ENCODE measurements at places on chromosomes 6 and 20.

- no peak for DNase-seq
Measured at GRCh38 chr6:103107985-103108384, 1714.5 kb downstream of the GRIK2 start.

- no peak for DNase-seq
Measured at GRCh38 chr20:24331939-24332338, 137.5 kb upstream of the SYNDIG1 start.

DNA sequence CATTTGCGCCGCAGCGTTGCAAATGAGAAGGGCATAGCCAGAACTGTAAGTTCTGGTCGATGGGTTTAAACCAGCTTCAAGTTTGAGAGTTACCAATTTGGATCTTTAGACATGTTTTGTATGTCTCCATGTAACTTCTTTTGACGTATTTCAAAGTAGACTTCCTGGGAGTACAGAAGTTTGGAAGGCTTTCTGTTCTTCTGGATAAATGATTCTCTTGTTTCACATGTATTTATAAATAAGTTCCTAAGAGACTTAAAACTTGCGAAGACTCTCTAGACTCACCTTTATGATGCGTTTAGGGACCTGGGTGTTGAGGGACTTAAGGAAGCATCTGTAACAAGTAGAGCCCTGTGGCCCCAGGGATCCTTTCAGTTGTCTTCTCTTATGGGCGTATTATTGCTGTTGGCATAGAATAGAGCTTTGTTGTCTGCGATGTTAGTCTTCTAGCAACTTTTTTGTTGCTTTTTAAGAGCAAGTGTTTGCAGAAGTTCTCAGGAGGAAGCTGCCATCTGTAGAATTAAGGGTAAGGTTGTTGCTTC is 1.3 kb downstream of the CDYL start:
- DNase-seq = no peak

DNA sequence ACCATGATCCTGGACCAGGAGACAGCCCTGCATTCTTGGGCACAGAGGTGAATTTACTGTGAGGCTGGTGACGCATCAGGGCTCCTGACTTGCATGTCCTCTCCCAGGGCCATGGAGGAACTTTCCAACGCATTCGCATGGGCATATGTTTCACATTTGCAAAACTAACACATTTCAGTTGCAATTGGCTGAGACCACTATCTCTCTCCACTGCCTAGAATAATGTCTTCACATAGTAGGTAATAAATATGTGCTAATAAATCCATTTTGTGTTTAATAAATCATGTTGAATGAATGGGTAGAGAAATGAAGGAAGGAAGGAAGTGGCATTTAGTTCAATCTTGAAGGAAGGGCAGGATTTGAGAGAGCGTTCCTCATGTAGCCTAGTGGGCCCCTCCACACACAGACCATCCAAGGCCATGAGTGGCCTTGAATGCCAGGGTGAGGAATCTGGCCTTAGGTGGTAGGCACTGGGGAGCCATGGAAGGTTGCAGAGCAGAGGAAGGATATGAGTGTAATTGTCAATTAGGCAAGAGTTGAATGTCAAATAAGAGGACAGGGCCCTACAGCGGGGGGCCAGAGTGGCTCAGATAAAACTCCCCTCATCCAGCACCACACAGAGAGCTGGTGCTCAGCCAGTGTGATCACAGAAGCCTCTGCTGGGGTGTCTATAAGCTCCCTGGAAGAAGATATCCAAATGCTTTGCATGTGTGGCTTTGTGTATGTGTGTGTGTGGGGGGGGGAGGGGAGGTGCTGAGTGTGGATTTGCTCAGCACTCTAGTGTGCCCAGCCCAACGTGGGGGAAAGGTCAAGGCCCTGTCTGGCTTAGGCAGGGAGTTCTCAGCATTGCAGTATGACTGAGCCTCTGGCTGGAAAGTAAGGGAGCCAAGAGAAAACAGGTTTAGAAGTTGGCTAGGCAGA is 30.9 kb upstream of the CCN5 start:
- peak; percentile 45 for DNase-seq

GRCh38 chr6:17483391-17484016 is 90.1 kb downstream of the CAP2 start:
- no peak for DNase-seq

DNA sequence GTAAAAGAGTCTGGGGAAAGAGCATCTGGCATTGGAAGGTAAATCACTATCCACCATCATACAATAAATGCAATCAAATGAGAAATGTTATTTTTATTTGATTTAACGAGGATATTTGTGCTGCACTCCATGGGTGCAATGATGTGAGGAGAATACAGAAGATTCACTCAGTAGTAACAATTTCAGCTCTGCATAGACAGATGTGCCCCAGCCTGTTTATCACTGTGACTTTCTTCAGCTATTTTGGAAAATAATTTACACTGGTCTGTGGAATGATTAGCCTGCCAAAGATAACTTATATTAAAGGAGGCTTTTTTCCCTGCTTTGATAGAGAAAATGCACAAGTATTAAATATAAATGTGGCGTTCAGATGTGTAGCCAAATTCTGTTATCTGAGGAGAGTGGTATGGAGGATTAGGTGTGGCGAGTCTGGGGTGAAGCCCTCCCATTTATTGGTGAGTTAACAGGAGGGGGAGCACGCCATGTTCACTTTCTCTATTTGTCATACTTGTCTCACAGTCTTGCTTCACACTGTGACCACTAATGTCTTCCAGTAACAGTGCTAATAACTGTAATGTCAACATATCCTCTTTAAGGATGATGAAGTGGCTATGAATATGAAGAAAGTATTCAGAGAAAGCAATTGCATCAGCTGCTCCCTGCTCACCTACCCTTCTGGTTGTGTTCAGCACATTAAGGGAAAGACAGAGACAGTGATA is 645.6 kb downstream of the MMUT start:
- DNase-seq = no peak

DNA sequence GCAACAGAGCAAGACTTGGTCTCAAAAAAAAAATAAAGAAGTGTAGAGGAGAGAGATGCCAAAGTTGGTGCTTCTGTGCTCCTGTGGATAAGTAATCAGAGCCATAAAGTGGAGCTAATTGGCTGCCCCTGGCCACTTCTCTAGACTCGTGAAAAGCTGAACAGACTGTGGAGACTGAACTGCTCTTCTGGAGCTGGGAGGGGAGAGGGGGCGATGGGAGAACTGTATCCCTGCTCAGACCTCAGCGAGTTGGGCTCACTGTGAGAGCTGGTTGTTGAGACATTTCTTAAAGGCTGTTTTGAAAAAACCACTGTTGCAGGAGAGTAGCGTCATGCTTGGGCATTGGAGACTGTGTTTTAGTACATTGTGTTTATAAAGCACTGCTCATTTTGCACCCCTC is 125.7 kb downstream of the TCP11 start:
- no peak for DNase-seq

DNA sequence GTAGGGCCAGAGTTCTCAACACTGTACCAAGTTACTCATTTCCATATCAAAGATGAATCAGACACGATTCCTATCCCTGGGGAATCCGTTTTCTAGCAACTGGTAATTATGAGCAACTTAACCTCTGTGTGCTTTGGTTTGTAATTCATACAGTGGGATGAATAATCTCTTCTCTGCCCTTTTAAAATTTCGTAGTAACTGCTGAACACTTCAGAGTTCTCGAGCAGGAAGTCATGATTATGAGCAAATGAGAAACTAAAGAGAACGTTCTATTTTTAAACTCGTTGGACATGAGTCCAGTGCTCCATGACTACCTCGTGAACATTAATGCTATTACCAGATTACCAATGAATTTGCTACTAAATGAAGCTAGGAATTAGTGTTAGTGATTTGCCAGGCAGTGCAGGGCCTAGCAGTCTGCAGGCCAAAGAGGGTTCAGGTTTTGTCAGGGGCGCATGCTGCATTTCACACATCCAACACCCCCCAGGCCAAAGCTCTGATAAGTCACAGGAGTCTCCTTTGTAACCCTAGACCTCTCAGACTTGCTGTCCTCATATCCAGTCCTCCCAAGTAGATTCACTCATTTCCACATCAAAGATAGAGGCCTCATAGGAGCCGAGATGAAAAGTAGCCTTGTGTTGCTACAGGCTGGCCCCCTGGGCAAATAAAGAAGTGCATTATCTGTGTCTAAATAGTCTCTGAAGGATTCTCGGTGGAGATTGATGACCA is 45.8 kb upstream of the VSTM2L start:
- no peak for DNase-seq

GRCh38 chr6:100620085-100620840 is 155.5 kb upstream of the SIM1 start:
- DNase-seq = no peak

GRCh38 chr20:5592165-5592564 is 158.0 kb upstream of the SHLD1 start:
- DNase-seq = no peak

GRCh38 chr6:47633141-47633540 is 65.2 kb upstream of the ADGRF4 start:
- no peak for DNase-seq

GRCh38 chr6:25172819-25173218 is 106.4 kb upstream of the CARMIL1 start:
- DNase-seq = no peak

DNA sequence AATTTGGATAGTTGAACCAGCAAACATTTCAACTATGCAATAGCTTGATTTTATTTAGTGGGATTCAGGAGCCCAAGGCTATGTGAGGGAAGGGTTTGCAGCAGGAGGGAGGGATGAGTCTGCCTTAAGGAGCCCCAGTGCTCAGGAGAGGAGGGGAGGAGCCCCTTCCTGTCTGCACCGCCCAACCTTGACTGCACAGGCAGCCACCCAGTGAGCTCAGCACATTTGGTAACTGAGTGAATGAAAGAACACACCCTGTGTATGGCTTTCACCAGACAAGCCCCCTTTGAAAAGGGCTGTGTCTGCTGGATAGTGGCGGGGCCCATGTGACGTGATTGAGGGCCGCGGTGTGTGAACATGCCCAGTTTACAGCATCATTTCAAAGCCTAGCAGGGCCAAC is 17.0 kb downstream of the DACT2 start:
- peak; percentile 32 for DNase-seq

DNA sequence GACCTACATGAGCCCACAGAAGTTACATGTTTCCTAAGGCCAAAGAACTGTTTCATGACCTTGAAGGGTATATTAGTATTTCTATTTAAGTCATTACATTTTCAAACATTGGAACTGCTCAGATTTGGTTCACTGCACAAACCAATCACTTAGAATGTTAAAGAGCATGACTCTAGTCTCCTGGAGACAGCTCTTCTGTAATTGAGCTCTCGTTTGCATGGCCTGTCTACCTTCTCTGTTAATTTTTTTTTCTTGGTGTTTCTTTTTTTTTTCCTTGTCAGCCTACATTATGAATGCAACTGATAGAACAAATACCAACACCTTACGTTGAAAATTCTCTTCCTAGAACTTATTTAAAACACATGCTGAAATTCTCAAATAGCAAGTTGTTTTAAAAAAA is 860.2 kb upstream of the MAP3K7 start:
- DNase-seq = no peak

GRCh38 chr6:108654465-108655106 is 93.9 kb downstream of the FOXO3 start:
- DNase-seq = no peak

- DNase-seq = peak; percentile 30
Measured at GRCh38 chr6:166540631-166541331, 45.7 kb downstream of the RAMACL start.

GRCh38 chr6:15417811-15418210 is 171.9 kb downstream of the JARID2 start:
- no peak for DNase-seq

- DNase-seq = no peak
Measured at GRCh38 chr6:131910956-131911355, 40.2 kb downstream of the CCN2 start.

DNA sequence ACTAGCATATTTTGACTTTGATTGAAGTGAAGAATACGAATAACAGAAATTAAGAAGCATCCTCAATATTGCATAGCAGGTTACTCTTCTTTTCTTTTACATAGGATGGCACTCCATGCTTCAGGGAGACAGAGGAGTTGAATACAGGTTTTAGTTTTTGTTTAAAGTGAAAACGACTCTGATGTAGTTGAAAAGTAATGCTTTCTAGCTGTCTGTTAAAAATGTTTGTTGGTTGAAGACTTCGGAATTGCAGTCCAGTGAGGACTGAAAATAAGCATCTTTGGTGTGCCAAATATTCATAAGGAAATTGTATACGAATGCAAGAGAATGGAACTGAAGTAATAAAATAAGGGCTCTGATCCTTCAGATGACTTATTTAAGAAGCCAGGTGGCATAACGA is 618 bp upstream of the SLC16A10 start:
- DNase-seq = no peak

DNA sequence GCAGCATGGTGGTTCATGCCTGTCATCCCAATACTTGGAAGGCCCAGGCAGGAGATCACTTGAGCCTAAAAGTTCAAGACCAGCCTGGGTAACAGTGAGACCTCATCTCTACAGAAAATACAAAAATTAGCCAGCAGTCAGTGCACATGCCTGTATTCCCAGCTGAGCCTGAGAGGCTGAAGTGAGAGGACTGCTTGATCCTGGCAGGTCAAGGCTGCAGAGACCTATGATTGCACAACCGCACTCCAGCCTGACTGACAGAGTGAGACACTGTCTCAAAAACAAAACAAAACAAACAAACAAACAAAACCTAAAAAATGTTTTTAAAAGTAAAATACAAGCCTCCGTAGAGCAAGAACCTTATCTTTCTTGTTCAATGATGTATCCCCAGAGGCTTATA is 6.0 kb downstream of the CEP85L start:
- no peak for DNase-seq

DNA sequence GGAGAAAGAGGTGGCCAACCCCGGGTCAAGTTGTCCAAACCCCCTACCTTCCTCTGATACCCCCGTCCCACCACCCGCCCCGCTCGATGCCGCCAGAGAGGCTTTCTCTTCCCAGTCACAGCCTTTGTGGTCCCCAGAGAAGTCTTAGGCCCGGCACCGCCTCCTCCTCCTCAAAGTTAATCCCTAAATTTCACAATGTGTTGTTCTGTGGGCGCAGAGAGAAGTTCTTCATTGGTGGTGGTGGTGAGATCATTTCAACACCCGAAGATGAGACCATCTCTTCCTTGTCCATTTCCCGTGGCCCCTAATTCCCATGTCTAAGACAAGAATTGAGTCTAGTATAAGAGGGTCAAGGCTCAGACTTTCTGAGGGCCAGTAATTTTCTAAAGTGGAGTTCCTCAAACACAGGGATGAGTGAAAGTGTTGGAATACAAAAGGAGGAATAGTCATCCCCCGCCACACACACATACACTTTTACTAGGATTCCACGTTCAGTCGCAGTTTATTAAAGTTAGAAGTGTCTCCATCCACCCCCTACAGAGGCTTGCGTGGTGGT is 10.4 kb downstream of the TRIM31 start:
- peak; percentile 60 for DNase-seq

GRCh38 chr6:159443417-159443920 is 249.6 kb downstream of the SOD2 start:
- no peak for DNase-seq

Measured in transverse colon (tissue), 4 donors.